ENCODE measurements at places on chromosomes 2 and 18. TPM values are rescaled to one million over a fixed set of nuclear protein-coding genes. Genes with fewer than 3 reads are reported as not detected.

DNA sequence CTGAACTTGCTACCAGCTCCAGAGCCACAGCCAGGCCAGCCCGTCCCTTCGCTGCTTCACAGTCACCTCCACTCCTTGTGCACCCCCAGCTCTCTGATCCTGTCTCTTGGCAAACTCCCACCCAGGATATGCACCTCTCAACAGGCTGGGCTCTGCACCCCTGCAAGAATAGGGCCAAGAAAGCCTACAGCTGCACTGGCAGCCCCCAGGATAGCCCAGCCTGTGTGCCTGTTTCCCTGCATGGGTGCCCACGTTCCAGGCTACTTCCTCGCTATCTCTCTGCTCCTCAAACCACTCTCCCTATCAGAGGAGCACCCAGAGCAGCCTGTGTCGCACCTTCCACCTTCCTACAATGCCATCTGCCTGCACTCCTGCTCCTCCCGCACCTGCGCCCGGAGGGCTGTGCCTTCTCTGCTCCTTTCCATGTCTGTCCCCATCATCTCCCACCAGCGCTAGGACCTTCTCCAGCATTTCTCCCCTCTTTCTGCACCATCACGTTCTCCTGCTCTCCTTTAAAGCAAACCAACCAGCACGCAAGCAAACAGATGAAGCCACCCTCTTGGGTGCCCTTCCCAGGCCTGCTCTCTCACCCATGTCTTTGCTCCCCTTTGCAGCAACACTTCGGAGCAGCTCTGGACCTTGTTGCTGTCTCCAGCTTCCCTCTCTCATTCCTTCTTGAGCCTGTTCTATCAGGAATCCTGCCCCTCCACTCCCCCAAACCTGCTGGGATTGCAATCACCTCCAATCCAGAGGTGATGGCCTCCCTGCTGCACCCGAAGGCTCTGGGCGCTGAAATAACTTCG is 313.2 kb upstream of the HS6ST1 start:
- DNase-seq, result no peak

DNA sequence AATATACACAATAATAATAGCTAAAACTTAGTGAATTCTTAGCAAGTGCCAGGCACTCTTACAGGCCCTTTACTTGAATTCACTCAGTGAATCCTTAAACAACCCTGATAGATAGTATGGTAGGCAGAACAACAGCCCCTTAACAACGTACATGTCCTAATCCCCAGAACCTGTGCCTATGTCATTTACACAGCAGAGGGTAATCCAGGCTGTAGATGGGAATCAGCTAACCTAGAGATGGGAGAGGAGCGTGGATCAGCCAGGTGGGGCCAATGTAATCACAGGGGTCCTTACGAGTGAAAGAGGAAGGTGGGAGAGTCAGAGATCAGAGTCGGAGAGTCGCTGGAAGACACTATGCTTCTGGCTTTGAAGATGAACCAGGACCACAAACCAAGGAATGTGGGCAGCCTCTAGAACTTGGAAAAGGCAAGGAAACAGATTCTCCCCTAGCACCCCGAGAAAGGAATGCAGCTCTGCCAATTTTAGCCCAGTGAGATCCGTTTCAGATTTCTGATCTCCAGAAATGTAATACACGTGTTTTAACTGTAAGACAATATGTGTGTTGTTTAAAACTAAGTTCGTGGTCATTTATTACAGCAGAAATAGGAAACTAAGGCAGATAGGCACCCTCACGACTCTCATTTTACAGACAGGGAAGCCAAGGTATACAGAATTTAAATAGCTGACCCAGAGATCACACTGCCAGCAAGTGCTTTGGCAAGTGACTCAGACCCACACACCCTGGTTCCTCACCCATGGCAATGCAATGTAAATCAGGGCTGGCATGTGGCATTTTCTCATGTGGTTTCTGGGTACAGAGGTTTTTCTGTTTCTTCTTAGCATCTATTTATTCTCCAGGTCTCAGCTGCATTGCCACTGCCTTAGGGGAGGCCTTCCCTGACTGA is 68.9 kb downstream of the DOCK10 start:
- DNase-seq, result peak; percentile 71

DNA sequence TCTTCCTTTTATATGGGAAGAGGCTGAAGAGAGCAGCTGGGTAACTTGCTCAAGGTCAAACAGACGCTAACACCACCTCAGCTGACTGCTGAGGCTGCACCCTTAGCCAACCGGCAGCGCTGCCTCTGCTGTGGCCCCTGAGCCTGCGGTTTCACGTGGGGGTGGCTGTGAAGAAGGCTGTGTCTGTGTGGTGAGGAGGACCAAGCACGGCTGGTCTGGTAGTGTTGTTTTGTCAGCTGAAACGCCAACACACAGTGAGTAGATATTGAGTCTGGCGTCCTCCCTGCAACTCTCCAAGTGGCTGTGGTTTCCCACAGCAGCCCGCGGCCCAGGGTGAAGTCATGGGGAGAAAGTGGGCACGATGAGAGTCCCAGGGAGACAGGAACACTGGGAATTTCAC is 69.6 kb downstream of the THNSL2 start:
- DNase-seq, result no peak

DNA sequence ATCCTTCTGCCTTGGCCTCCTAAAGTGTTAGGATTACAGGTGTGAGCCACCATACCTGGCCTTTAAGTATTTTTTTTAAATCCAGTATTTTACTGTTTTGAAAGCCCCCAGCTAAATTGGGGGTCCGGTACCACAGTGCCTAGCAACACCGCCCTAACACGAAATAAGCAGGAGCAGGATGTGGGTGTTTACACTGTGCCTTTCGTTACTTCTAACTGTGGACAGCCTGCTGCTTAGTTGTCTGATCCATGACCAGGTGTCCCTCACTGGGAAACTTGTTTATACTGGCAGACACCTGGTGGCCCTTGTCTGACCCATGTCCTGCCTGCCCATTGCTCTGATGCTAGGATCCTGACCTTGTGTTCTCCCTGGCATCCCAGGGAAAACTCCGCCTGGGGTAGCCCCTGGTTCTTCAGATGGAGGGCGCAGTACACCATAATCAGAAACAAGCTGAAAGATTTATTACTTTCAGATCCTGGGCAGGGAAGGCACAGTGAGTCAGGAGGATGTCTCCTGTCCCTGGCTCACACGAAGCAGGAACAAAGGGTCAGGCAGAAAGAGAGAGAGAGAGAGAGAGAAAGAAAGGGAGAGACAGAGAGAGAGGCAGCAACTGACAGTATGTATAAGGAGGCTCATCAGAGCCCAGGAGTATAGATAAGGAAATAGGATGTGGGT is 55.7 kb downstream of the NCAPH start:
- no peak for DNase-seq

DNA sequence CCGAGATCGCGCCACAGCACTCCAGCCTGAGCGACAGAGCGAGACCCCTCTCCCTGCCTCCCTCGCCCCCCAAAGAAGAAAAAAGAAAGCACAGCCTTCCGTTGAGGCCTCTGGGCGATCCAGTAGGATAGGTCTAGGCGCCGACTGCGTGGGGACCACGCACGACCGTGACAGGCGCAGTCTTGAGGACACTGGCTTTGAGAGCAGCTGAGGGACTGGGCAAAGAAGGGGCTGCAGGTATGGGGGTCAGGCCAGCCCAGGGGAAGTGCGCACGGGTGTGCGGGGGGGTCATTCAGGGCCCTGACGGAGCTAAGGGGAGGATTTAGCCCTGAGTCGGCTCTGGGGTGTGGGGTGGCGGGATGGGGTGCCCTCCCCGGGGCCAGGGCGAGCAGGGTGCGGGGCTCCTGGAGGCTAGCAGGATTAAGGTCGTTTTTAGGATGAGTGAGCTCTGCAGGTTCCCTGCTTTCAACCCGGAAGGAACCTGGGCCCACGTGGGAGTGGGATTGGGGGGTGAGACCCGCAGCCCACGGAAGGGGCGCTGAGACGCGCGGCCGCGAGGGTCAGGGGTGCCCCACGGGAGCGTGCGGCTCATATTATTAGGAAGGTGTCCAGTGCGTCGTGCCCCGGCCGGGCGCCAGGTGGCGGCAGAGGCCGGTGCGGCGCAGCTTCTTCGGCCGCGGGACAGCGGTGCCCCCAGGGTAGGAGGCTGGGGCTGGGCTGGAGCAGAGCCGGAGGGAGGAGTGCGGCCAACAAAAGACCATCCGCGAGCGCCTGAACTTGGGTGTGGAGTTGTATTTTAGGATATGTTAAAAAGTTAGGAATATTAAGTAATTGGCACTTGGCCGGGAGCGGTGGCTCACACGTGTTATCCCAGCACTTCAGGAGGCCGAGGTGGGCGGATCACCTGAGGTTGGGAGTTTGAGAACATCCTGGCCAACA is 20.5 kb upstream of the ZNF236 start:
- DNase-seq, result no peak

DNA sequence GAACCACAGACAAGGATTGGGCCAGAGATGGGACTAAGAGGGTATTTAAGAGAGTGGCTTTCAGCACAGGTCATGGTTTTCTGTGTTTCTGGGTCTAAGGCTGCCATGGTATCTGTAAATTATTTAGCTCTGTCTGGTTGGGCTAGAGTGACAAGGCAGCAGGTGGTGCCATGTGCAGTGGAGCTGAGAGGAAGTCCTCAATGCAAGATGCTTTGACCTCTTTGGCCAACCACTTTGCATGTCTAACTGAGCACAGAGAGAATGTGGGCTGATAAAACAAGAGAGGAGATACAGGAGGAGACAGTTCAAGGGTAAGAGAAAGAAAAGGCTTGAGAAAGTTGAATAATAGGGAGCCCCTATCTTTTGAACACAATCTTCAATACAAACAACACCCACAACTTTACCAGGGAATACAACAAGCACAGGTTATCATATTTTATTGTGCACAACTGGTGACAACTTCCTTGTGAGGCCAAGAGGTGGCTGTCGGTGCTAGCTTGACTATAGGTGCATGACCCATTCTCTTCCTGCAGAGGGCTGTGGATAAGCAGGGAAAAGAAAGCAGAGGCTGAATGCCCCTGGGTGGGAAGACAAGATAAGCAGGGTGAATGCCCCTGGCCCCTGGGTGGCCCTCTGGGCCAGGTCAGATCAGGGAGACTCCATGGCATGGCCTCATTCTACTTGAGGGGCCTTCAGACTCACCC is 12.3 kb downstream of the FLACC1 start:
- DNase-seq, result no peak

GRCh38 chr2:237447496-237447895 is 33.5 kb upstream of the COL6A3 start:
- no peak for DNase-seq

DNA sequence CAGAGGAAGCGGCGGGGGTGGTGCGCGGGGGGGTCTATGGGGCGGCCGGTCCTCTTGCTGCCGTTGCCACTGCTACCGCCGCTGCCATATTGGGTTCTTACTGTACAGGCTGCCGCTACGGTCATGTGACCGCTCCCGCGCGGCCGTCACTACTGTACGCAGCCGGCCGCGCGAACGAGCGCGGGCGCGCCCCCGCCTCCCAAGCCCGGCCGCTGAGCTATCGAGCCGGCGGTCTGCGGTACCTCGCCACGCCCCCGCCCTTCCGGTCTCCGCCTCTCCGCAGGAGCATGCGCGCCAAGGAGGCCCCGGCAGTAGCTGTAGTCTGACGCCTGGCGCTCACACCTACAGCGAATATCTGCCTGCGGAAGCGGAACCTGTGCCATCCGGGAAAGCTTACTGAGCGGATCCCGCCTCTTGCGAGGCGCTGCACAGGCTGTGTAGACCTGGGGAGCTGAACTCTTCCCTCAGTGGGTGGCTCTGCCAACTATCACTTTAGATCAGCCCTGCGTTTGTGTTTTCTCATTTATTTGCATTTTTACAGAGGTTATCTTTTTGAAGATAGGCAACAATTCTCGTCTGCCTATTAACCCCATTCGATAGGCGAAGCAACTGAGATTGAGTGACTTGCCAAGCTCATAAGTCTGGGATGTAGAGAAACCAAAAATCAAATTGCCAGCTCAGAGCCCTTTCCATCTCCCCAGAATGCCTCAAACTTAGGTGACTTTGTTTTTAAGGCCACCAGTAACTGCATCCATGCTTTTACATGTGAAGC is at the start of gene ASXL2:
Gene ASXL2, minus strand, starts transcription at position 127 of the 772 bp plus-strand sequence. CDS start 265 bp downstream, outside the sequence.
- peak; percentile 88 for DNase-seq

DNA sequence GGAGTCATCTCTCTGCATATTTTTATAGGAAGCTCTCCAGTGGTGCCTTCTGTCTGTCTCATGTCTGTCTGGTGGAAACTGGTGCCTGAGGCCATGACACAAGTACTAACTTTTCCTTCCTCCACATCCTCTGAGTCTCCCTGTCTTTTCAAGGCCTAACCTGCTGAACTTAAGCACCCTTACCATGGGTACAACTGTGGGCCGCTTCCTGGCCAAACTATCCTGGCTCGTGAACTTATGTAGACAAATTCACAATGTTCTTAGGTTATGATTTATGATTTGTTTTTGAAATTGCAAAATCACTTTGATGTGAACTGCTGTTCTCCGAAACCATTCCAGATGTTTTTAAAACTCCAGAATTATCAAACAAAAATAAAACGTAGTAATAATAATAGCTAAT is 804.5 kb upstream of the POU3F3 start:
- no peak for DNase-seq

DNA sequence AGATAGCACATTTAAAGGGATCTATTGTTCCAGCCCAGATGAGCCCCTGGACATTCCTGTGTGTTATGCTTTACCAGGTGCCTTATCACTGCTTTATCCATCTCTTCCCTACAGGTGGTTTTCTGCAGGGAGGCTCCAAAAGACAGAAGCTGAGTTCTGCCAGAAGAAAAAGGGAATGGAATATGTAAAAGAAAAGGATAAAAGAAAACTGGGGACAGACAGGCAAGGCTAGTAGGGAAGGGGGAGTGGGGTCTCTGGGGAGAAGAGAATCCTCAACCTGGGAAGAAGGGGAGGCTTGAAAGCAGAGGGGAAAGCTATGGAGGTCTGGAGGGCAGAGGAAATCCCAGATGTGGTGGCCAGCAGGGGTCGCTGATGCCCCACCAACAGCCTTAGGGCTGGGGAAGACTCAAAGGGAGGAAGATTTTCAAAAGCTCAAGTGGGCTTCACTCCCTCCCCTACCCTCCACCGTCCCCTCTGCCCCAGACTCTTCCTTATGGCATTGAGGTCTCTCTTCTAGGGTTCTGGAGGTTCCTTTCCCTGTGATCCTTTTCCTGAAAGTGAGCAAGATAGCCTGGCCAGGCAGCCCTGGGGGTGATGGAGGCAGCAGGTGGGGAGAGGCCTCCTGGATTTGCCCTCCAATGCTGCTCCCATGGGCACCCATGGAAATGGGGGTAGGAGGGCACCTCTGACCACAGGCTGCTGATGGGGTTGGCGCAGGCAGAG is 178.1 kb upstream of the PKDCC start:
- no peak for DNase-seq

DNA sequence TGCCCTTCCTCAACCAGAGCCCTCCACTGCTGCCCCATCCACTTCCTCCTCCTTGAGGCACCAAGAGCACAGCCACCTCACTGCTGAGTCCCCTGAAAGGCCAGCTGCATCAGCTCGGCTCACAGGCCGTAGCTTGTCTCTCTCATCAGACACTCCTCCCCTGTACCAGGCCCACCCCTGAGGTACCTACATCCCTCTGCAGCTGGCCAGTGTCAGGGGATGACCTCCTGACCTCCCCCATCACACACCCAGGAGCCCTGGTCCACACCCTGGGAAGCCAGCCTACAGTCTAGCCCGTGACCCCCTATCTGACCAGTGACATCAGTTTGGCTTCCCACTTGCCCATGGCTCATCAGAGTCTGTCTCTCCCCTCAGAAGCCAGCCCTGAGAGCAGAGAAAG is 205.6 kb downstream of the TNS1 start:
- DNase-seq, result no peak

The CUL3 gene
- total RNA-seq, result 62.4 TPM

The HES6 gene
- 50.1 TPM for total RNA-seq

The RESP18 gene
- total RNA-seq, result not detected
